Stimulated activated CD8-positive, alpha-beta memory T cell treated with anti-CD3 and anti-CD28 coated beads, Interleukin-7, amount 100 ng/mL, for 1 hour (primary cell): ENCODE measurements at places on chromosomes 5 and 9.

DNA sequence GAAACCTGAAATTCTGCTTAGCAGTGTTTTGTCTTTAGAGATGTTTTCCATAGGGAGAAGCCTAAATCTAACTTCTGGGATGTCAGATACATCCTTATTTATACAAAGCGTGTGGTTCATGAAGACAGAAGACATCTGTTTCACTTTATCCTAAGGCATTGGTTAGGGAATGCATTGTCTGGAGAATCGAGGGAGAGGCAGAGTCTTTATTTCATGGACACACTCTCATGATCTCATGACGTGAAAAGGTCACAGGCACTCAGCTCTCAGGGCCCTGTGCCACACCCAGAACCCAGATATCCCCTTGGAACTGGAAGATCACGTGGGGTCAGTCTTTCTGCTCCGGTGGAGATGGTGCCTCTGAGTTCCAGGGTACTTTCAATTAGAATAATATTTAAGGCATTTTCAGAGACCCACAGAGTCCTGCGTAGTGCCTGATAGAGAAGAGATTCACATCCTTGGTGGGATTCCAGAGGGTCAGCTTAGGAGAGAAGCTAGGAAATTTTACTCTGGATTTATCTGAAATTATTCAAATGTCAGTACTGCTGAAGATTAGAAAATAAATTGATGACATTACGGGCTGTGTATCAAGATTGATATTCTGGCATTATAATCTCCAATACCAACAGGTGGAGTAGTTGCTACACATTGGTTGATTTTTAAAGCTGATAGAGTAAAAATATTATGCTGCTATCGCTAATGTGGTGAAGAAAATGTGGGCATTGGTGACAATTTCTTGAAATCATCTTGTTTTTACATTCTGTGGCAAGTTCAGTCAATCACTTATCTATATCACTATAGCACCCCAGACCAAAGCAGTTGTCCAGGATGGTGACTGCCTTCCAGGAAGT lies 378.3 kb downstream of the MTRR start:
- no peak for DNase-seq

DNA sequence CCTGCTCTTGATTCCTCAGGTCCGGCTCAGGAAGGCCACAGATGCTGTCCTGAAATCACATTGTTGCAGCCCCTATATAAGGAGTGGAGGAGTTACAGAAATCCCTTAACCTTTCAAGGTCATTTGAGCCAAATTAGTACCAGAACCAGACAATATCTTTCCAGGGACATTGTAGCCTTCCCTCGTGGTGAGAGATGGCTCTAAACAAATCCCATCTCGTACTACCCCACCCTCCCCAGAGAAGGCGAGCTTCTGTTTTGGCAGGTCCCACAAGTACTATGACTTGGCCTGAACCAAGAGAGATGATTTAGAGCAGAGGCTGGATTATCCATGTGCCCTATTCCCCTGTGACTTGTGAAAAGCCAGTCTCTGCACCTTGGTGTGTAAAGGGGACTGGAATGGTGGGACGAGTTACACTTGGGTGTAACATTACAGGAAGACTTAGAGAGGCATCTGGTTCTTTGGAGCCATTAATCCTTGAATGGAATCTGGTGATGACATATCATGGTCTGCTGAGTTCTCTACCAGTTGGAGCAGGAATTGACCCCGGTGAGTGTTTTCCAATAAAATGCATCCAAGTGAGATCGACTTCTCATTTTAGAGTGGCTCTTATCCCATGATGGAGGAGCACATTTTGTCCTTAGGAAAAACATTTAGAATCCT lies at the start of gene FAM240B:
TSS of gene FAM240B (minus strand) at position 51 of the 663 bp plus-strand sequence. CDS start 16,134 bp downstream, outside the sequence.
- DNase-seq, result no peak

- no peak for DNase-seq
These were observed 2.9 kb downstream of the HIGD2A start for GRCh38 chr5:176391479-176391878.

DNA sequence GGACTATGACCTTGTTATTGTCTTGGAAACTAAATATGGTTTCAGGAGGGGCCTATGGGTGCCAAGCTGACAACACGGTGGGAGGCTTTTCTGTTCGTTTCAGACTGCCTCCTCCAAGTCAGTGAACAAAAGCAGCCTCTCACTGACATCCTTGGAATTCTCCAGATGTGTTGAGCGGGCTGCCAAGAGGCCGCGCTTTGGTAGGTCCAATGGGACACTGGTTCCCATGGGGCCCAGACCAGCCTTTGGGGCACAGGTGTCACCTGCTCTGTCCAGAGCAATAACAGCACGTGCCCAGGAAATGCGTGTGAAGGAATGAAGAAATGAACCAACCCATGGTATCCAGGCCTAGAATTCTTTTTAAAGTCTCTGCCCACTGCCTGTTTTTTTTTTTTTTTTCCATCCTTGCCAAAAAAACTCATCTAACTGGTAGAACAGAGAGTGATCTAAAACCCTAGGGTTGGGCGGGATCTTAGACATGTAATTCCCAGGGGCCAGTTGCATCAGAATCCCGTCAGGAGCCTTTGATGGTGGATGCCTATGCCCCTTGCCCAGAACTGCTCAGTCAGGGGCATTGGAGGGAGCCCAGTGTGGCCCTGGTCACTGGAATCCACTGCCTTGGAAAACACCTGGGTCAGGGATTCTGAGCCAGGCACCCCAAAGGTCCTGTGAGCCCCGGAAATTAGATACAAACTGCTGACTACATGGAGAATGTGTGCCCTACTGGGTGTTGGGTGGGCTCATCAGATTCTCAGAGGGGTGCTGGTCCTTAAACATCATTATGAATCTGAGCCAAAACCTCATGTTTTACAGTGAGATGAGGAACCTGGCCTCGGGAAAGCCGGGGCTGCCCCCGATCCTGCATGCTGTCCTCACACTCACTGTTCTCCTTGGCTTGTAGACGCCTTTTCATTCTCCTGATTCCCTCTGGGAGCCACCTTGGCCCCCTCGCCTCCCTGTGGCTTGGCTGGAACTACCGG lies 60.1 kb downstream of the GTF3C4 start:
- DNase-seq, result no peak

- no peak for DNase-seq
These were observed 33.5 kb upstream of the CKS2 start for GRCh38 chr9:89277454-89277853.

DNA sequence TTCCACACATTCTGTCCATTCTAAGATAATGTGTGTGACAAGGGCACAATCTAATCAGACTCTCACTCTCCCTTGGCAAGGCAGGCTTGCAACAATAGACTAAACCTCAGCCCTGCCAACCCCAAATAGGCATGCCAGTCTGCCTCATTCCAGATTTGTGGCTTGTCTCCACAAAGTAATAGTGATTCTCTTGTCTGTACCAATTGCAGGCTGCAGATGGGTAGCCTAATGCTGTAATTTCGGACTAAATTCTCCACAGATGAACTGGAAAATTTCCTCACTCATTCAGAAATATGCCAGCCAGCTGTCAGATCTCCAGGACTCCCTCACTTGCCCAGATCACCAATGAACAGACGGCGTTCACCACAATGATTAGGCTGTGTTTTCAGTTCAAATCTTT lies 413.6 kb downstream of the ELAVL2 start:
- no peak for DNase-seq

DNA sequence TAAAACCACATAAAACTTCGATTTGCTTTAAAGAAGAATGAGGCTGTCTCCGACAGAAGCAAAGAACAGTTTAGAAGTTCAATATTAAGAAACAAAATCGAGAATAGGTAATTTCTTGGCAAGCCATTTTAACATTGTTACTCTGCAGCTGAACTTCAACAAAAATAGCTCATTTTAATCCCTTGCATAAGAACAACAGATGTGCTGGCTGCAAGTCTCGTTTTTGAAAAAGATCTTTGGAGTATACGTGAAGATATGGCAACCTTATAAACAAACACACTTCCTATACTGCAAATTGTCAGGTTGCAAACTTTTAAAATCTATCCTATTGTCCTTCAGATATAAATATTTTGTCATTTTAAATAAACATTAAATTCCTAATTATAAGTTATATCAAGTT lies 71.5 kb downstream of the FBN2 start:
- DNase-seq, result no peak

GRCh38 chr9:115739096-115739875 lies 414.3 kb upstream of the PAPPA start:
- DNase-seq, result no peak

- no peak for DNase-seq
These were observed 53.7 kb downstream of the TLE1 start for GRCh38 chr9:81635521-81636254.

- DNase-seq, result no peak
These were observed 4.7 kb downstream of the ZFAND5 start for GRCh38 chr9:72360324-72360723.

GRCh38 chr5:161697001-161697400 lies 11.5 kb downstream of the GABRA6 start:
- no peak for DNase-seq

- no peak for DNase-seq
These were observed 214.5 kb upstream of the PUM3 start for GRCh38 chr9:3058409-3058808.

GRCh38 chr5:99614888-99615287 lies 686.1 kb upstream of the CHD1 start:
- DNase-seq, result no peak

GRCh38 chr5:122668552-122668951 lies 106.3 kb upstream of the SNX2 start:
- no peak for DNase-seq

GRCh38 chr5:147601652-147602051 lies 91.8 kb upstream of the DPYSL3 start:
- no peak for DNase-seq

DNA sequence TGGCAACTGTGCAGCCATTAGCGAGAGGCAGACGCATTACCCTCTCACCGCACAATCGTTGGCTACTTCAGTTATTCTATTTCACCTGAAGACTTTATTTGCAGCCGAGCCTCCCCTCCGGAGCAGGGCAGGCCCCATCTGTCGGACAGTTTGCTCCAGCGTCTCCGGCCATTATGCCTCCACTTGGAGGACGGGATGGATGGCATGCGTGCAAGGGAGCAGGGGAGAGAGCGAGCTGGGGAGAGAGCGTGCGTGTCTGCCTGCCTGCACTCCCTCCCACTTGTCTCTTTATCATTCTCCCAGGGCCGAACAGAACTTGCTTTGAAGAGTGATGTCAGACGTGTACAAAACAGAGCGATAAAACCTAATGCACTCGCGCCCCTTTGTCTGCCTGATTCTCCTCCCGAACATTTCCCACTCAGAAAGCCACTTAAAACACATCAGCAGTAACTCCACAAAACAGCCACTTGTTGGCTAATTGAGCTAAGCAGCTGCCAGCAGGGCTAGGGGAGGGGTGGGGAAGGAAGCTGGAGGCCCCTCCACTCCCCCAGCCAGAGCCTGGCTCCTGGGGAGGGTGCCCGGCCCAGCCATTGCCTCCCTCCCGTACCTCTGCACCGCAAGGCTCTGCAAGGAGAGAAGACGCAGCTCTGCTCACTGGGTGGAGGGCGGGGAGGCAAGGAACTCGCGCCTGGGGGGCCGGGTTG lies 43.4 kb upstream of the FUBP3 start:
- no peak for DNase-seq

GRCh38 chr5:66818935-66819328 lies 222.7 kb downstream of the MAST4 start:
- DNase-seq, result no peak

DNA sequence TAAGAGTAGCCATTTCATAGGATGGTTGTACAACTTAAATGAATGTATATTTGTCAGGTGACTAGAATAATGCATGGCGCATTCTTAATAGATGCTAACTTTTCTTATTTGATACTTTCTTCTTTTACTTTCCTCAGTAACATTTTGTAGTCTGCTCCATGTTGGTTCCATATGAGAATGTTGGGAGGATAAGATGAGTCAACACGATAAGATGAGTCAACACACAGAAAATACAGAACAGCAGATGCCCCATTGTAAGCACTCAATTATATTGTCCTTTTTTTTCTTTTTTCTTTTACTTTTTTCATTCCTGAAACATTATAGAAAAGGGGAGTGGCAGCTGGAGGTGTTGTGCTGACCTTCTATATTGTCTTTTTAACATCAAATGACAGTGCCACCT lies 92.3 kb upstream of the SPATA31C2 start:
- DNase-seq, result no peak

DNA sequence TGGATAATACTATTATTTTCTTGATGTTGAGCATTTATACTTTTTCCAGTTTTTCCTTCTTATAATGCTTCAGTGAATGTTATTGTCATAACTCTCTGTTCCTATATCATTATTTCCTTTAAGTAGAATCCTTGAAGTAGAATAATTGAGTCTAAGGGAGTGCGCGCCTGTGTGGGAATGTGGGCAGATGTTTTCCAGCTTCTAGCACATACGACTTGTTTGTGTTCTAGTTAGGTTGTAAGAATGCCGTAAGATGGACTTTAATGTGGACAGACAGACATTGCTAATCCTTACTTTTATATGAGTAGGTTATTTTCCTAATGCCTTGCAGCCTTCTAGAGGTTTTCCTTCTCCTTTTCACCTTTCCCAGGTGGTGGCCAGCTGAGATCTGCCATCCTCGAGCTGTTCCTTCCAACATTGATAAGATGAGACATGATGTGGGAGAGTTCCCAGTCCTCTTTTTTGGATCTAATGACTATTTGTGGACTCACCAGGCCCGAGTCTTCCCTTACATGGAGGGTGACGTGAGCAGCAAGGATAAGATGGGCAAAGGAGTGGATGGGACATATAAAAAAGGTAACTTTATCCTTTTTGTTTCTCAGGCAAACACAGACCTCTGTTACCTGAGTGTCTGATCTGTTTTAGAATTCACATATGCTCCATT lies 34.2 kb downstream of the RAB24 start:
- DNase-seq, result no peak

DNA sequence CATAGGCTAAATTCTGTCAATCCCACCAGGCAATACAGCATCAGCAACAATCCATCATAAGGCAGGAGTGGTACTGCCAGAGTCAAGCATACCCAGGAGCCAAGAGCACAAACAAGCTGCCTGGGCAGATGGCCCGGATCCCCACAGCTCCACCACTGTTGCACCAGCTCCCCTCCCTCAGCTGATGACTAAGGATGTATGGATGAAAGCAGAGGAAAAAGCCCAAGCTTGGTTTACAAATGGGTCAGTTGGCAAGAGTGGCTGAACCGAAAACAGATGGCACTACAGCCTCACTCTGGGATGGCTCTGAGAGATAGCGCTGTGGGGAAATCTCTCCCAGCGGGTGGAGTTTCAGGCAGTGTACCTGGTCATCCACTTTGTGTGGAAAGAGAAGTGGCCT lies 29.4 kb downstream of the DROSHA start:
- no peak for DNase-seq

GRCh38 chr5:108257996-108258395 lies 123.9 kb downstream of the FBXL17 start:
- DNase-seq, result no peak

DNA sequence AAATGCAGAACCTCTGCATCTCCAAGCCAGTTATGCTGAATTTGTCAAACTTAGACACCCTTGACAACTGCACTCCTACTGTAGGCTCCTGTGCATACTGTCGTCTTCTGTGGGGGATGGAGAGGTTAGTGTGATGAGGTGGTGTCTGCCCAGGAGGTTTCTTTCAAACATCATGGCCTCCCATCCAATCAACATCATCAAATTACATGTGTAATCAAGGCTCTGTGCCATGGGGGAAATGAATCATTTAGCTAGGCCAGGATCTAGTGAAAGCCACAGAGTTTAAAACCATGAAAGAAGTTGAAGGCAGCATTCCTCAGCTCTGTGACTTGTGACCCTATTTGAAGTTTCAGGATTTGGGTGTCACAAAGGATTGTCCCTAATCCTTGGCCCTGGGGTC lies 240.6 kb downstream of the MARCHF11 start:
- DNase-seq, result no peak
